ENCODE measurements at places on chromosomes 12 and 14.

GRCh38 chr14:58954901-58955861, 233.3 kb upstream of the DAAM1 start:
- DNase-seq: no peak

GRCh38 chr12:62267480-62267879, 7.3 kb downstream of the USP15 start:
- DNase-seq: no peak

DNA sequence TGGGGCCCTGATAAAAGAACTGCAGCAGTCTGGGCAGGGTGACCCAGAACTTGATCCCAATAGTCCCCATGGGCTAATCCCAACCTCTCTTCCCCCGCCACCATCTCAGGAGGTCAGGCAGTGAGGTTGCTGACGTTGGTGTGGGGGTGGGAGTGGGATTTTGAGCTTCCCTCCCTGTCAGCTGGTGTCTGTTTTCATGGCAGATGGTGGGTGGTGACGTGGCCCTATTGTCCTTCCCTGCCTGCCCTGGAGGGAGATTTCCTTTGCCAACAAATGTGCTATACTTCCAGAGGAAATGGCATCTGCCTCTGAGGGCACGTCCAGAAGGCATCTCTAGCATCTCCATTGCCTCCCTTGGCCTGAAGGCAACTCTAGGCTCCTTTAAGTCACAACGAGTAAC, 37.7 kb downstream of the NEUROD4 start:
- DNase-seq: no peak

GRCh38 chr12:67045650-67046049, 223.5 kb upstream of the CAND1 start:
- no peak for DNase-seq

DNA sequence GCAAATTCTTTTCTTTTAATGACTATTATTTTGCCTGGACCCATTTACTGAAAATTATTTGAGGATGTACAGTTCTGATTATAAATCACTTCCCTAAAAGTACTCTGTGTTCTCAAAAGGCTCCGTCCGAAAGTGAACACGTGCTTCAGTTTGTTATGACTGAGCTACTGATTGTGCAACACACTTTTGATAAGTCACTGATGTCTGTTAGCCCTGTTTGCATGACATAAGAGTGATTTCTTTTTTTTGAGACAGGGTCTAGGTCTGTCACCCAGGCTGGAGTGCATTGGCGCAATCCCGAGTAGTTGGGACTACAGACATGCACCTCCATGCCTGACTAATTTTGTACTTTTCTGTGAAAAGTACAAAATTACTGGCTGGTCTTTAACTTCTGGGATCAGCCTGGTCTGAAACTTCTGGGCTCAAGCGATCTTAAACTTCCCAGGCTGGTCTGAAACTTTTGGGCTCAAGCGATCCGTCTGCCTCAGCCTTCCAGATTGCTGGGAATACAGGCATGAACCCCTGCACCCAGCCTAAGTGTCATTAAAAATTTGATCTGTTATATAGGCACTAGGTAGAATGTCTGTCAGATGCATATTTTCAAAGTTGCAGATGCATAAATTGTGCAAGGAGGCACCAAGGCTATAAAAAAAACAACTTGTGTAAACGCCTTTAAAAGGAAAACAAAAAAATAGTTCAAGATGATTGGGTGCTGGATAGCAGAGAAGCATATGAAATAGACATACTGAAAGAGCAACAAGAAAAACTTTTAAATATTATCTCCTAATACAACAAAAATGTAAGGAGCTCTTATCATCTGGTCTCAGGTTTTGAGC, 111.5 kb downstream of the SRGAP1 start:
- no peak for DNase-seq

- no peak for DNase-seq
Observed at GRCh38 chr14:79451601-79452000, 759.7 kb downstream of the DIO2 start.

GRCh38 chr14:101428409-101428808, 132.9 kb upstream of the DIO3 start:
- DNase-seq: no peak

DNA sequence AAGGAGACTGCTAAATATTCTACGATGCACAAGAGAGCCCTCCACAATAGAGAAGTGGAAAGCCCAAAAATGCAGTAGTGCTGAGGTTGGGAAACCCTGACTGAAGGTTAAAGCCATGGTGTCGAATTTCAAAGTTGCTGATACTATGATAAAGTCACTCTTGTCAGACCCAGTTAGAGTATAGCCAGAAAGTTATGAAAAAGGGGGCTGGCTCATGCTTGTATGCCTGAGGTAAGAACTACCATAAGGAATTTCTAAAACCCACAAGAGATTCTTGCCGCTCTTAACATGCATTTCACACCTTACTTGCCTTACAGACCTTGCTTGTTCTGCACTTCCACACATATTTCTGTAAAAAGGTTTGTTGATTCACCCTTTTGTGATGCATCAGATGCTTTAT, 184.6 kb downstream of the SLC6A15 start:
- no peak for DNase-seq

DNA sequence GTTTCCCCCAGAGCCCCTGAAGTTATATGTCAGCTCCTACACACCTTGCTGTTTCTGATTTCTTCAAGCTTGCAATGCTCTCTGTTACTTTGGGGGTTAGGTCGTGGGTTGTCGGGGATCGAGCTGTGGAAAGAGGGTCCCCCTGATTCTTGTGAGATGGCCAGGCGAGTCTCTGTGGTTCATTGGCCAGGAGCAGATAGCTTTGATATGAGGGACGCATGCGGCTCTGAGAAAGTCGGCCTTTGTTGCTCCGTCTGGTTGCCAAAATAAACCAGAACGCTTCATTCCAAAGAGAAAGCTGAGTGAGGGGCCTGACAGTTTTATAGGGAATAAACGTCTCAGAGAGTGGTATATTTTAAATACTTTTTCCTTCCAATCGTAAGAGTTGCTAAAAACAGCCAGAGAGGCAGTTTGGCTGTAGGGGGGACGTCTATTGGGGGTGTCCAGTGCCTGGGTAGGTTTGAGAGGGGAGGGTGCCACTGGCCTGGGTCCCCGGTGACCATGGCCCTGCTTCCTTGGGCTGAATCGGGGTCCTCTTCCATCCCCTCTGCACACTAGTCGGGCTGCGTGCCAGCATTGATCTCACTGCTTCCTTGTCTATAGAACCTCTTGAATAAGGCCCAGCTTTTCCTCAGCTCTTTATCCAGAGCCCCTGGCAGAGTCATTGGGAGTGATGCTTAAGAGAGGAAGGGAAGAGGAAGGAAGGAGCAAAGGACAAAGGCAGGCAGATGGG, 18.9 kb downstream of the CCND2 start:
- no peak for DNase-seq

- DNase-seq: no peak
Observed at GRCh38 chr12:80598004-80598606, 109.3 kb upstream of the MYF6 start.

DNA sequence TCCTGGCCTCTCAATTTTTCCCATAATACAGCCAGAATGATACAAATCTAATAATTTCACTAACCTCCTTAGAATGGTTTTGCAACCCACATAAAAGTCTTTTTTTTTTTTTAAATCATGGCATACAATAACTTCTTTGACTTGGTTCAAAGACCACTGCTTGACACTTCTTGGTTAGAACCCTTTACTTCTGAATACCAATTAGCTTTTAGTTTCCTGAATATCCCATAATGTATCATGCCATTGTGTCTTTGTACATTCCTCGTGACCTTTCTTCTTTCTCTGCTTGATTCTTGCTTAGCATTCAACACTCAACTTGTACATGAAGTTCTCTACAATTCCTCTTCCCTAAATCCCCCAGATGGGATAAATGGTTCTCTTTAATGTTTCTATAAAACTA, 19.3 kb downstream of the KLHL28 start:
- DNase-seq: no peak

DNA sequence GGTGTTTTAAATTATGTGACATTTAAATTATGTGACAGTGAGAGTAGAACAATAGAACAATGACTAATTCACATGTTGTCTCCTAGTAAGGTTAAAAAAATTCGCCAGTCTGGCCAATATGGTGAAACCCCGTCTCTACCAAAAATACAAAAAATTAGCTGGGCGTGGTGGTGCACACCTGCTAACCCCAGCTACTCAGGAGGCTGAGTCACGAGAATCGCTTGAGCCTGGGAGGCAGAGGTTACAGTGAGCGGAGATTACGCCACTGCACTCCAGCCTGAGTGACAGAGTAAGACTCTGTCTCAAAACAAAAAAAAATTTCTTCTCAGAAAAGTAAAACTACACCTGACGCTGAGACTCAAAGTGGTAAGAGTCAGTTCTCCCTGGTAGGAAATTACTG, 2.7 kb downstream of the CS start:
- no peak for DNase-seq

- no peak for DNase-seq
Observed at GRCh38 chr12:68612202-68612601, 1.5 kb downstream of the RAP1B start.

DNA sequence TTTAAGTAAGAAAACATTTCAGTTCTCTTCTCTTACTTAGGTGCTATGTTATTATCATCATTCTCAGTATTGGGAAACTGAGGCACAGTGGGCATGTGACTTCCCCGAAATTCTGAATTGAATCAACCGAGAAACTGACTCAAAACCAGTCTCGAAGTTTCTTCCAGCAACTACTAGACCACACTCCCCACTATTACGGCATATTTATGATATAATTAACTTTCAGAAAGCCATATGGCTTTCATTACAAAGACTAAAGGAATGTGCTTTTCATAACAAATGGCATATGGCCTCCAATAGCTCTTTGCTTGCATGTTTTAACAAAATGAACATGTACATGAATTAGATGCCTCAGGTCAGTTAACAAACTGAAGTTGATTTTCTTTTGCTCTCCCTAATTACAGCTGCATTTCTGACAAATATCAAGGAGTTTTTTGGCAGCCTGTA, 182.9 kb upstream of the SLC38A2 start:
- DNase-seq: no peak

GRCh38 chr14:92026548-92027190, 13.2 kb downstream of the TRIP11 start:
- no peak for DNase-seq

GRCh38 chr12:56723889-56724700, 1.0 kb downstream of the NACA start:
- no peak for DNase-seq

DNA sequence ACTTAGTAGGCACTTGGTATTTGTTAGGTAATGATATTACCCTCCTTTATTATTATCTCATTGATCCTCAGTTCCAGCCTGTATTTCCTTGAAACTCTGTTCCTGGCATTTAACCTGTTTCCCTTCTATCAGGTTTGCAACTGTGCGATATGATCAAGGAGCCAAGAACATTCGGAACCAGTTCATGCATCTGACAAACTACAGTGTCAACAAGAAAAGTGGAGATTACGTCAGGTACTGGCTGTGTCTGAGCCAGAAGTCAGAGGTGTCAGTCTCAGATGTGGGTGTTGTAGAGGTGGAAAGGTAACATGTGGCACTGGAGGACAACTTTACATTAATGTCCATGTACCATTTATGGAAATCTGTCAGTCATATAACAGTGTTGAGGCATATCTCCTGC, 56.7 kb downstream of the TTLL5 start:
- DNase-seq: no peak

DNA sequence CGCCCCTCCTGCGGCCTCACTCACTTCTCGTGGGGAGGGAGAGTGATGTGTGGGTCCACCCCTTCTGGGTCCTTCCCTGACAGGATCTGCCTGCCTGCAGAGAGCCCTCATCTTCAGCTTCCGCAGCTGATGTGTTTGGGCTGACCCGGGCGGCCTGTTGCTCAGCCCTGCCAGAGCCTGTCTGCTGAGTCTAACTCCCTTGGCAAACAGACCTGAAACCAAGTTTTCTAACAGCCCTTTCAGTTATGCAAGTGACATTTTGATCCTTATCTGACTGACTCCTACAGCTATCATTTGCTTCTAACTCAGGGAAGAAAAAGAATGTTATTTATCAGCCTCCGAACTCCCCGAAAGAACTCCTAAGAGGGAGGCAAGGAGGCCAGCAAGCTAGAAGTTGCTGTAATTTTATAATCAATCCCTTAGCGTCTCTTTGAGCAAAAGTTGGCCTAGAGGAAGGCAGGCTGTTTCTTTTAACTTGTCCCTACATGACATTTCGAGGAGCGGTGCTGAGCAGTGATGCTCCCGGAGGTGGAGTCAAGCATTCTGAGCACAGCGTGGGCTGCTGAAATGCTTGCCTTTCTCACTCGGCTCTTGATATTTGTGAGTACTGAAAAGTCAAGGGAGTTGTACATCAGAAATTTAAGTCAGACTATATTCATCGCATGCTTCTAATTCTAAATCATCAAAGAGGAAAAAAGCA, 31.5 kb upstream of the CACNA2D4 start:
- no peak for DNase-seq

DNA sequence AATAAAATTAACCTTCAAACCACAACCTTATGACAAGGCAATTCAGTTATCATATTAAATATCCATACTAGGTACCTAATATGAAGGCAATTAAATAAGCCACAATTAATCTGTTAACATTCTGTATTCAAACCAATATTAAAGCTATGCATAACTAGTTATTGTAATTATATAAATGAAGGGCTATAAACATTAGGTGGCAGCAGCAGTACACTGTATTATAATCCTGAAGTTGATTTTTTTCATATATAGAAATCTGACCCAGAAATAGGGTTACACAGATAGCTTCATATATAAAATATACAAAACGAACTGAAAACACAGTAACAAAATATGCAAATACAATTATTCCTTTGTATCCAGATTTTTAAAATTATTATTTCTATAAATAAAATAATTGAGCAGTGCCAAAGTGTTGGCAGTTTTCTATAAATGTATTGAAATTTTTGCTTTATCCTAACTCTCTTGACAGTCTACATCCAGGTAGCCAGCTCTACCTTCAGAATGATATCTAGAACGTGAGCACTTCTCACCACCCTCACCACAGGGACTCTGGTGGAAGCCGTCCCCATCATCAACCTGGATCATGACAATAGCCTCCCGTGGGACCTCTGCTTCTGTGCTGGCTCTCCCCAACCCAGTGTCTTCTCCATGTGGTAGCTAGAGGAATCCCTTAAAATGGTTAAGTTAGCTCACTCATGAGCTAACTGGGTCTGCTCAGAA, 136.2 kb downstream of the MED13L start:
- no peak for DNase-seq

DNA sequence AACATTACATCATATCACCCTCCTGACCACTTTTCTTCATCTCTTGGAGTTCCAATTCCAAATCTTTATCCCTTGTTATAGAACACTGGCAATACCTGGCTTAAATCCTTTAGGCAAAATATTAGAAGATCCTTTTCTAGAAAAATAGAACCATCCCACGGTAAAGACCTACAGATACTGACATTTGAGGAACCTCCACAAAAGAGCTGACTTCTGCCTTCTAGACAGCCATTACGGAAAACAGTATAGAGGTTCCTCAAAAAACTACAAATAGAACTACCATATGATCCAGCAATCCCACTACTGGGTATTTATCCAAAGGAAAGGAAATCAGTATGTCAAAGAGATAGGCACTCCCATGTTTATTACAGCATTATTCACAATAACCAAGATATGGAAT, 241.7 kb upstream of the AMIGO2 start:
- no peak for DNase-seq

GRCh38 chr12:53344824-53345485, 8.8 kb upstream of the SP7 start:
- no peak for DNase-seq
